ENCODE measurements at places on chromosomes 1 and 21. TPM values are rescaled to one million over a fixed set of nuclear protein-coding genes. Genes with fewer than 3 reads are reported as not detected.

The ZBTB18 gene
- 58.5 TPM for total RNA-seq

The RNF223 gene
- total RNA-seq: not detected

The HES5 gene
- total RNA-seq: 1.6 TPM

The TTC4 gene
- total RNA-seq: 18.8 TPM

The RGS8 gene
- not detected for total RNA-seq

The A3GALT2 gene
- total RNA-seq: not detected

The MROH9 gene
- total RNA-seq: not detected

The KCNJ9 gene
- total RNA-seq: not detected

The ZC3H12A gene
- total RNA-seq: 1.0 TPM

The C1QTNF12 gene
- total RNA-seq: 1.0 TPM

The GBP2 gene
- 1.6 TPM for total RNA-seq

The KLHL20 gene
- 26.6 TPM for total RNA-seq

The GBP4 gene
- 3.7 TPM for total RNA-seq

The CFHR1 gene
- 1.6 TPM for total RNA-seq

The CNTN2 gene
- 2.6 TPM for total RNA-seq

The SLC30A2 gene
- total RNA-seq: under 0.01 TPM

The IL20 gene
- not detected for total RNA-seq

The CFHR4 gene
- not detected for total RNA-seq

The SELENBP1 gene
- 74.6 TPM for total RNA-seq

The DMRTA2 gene
- total RNA-seq: under 0.01 TPM

The USP16 gene
- total RNA-seq: 17.2 TPM

The TRIM33 gene
- total RNA-seq: 21.4 TPM

The TTC22 gene
- total RNA-seq: not detected

The LRRC53 gene
- not detected for total RNA-seq

The CHIA gene
- total RNA-seq: not detected

The GREM2 gene
- 2.6 TPM for total RNA-seq

The ATP1A4 gene
- under 0.01 TPM for total RNA-seq

The IFT25 gene
- 13.6 TPM for total RNA-seq

The ARHGEF10L gene
- 16.7 TPM for total RNA-seq

The NPR1 gene
- 11.5 TPM for total RNA-seq

The CPTP gene
- total RNA-seq: 8.4 TPM

The NKAIN1 gene
- total RNA-seq: not detected

The APP gene
- 141 TPM for total RNA-seq

The AGTRAP gene
- total RNA-seq: 15.7 TPM

The IGSF3 gene
- total RNA-seq: 28.7 TPM

The METTL13 gene
- total RNA-seq: 11.0 TPM
